Activated naive CD8-positive, alpha-beta T cell treated with anti-CD3 and anti-CD28 coated beads, Interleukin-2, amount 10 ng/mL, durations not matched to agents 7 days and 5 days (primary cell): ENCODE measurements at places on chromosomes 2 and 18.
A peak's percentile ranks its signal among the peaks of the same experiment; 100 is the strongest.

GRCh38 chr18:38497266-38497665, 931.7 kb upstream of the CELF4 start:
- no peak for DNase-seq

DNA sequence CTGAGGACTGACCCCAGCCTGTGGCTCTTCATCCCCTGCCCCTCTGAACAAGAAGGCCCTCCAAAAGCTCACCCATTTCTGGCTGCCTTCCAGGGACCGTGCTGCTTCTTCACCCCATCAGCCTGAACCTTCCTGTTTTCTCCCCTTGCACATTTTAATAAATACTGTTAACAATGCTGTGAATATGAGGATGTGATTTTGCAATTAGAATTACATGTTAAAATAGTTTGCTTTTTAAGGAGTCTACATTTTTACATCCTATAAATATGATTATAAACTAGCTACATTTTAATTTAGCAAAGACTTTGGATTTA, 4.0 kb downstream of the SNTG2 start:
- no peak for DNase-seq

DNA sequence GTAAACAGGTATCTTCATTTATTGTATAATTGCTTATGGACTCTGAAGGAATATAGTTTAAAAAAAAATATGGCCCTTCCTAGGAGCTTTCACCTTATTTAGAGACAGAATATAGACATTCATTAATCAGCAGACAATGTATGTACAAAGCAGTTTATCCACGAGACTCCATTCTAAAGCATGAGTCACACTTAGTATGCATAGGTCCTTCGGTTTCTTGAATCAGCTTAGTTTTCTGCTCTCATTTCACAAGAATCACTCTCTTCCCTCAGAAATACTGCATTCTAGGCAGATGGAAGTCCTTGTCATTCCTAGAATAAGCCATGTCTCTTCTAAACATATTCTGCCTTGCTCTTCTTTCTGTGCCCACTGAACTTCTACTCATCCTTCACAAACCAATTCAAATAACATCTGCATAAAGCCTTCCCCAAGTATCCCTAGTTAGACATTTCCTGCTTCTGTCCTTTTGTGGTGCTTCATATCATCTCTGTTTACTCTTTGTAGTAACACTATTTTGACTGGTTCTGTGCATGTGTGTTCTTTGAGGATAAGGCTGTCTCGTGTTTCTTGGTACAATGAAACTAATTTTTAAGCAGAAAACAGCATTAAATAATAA, 84.5 kb downstream of the PTRHD1 start:
- DNase-seq: no peak

DNA sequence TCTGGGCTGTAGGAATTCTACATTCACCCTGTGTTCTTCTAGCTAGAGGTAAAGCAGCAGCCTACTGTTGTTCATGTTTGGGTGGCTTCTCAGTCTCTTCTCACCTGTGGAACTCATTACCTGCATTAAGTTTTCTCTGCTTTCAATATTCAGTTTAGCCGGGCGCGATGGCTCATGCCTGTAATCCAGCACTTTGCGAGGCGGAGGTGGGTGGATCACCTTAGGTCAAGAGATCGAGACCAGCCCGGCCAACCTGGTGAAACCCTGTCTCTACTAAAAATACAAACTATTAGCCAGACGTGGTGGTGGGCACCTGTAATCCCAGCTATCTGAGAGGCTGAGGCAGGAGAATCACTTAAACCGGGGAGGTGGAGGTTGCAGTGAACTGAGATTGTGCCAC, 139.8 kb upstream of the UBE2E3 start:
- no peak for DNase-seq

DNA sequence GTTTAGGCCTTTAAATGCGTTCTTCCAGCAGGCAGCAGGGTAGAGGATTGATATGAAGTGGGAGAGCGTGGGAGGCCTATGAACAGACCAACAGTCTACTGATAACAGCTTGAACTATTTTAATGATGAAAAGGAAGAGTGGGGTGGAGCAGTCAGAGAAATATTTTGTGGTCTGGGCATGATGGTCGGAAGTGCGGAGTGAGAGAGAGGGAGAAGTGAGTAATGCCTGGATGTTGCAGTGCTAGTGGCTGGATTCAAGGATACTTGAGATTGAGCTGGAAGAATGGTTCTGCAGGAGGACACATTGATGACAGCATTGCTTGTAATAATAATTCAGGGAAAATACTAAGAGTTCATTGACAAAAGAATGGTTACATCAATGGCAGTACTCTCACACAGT, 151.0 kb upstream of the DAPL1 start:
- no peak for DNase-seq

GRCh38 chr2:168456521-168457189, 583 bp downstream of the CERS6 start:
- peak; percentile 71 for DNase-seq

- DNase-seq: no peak
Measured at GRCh38 chr18:6406910-6407470, 7.7 kb downstream of the L3MBTL4 start.

GRCh38 chr2:7479603-7480002, 562.4 kb downstream of the RNF144A start:
- DNase-seq: no peak

DNA sequence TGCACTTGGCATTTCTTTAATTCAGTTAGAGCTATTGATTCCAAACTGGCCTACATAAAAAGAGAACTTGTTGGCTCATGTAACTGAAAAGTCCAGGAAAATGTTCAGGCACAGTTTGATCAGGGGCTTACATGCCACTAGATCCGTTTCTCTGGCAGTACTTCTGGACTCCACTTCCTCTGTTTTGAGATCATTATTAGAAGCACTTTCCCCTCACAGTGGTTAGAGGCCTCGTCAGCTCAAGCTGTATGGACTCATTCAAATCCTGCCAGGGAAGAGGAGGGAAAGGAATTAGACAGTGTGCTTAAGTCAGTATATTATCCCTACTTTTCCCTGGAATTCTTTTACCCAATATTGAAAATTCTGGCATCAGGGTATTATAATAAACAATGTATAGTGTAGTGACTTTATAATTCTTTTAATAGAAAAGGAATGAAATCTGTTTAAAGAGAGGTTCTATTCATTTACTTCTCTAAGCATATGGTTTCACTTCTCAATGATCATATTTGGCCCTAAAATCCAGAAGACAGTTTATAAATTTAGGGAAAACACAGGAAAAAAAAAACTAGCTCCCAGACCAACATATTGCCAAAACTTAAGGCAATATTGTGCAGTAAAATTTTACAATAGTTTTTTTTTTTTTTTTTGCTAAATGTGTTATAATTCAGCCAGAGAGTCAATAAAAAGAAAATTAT, 92.0 kb downstream of the ARMC9 start:
- no peak for DNase-seq
